ENCODE measurements at places on chromosomes 2 and 18.

DNA sequence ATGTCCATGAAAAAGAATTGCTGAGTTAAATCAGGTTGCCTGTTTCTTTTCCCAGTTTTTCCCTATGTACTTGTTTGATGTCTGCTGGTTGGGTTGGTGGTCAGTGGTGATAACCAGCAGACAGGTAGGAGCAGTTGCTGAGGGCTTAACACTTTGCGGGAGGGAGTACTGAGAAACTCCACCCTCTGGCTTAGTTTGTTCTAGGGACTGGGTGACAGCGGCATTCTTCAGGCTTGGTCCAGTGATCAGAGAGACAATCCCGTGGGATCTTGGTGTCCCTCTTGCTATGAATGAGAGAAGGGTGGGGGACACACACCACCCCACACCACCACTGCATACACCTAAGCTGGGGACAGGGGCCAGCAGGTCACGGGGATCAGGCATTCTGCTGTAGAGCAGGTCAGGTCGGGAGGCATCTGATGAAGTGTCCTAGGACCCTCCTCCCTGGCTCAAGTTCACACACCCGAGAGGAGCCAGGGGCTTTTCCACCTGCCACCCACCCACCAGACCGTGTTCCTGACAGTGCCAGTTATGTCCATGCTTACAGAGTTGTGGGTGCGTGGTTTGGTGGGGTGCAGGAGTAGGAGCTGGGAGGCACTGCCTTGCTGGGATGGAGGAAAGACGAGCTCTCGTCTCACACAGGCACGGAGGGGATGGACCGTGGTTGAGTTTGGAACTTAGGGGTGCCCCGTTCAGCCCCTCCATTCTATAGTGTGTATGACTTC is 21.3 kb upstream of the ALLC start:
- no peak for DNase-seq

- no peak for DNase-seq
Observed at GRCh38 chr18:28032177-28032576, 144.8 kb downstream of the CDH2 start.

- no peak for DNase-seq
Observed at GRCh38 chr2:55947752-55948151, 24.2 kb upstream of the EFEMP1 start.

GRCh38 chr2:39772086-39772811 is 6.8 kb downstream of the THUMPD2 start:
- DNase-seq = no peak

DNA sequence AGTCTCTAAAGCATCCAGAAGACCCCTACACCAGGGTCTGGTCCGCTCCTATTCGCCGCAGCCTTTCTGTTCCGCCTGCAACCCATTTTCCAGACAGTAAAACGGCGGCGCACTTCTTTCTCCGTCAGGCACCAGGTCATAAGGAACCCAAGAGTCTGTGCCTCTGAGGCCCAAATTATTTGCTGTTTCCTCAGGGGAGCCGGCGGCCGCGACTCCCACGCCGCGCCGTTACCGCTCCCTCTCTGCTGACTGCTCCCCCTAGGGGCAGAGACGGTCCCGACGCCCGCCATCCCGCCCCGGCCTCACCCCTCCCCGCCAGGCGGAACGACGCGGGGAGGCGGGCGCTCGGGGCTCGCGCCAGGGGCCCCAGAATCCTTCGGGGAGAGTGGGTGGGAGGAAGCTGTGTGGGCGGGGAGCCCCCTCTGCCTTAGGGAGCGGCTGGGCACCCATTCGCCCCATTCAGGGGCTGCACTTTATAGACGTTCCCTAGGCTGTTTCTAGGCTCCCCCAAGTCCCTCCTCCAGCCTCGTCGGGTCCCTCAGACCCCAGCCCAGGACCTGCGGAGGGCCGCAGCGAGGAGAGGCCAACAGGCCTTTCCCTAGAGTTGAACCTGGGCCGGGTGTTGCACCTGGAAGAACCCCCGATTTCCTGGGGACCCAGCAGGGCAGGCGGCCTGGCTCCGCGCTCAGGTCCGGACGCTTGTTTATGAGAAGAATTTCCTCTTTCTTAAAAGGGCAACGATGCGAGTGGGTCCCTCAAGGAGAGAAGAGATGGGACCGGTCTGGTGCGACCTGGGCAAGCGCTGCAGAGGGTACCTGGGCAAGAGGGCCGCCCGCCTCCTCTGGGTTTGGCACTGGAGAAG is 3.6 kb upstream of the CTDSP1 start:
- DNase-seq = peak; percentile 95

GRCh38 chr2:169729274-169729605 is 4.4 kb upstream of the KLHL23 start:
- DNase-seq = no peak

GRCh38 chr2:223618172-223619035 is 16.2 kb upstream of the SCG2 start:
- no peak for DNase-seq

DNA sequence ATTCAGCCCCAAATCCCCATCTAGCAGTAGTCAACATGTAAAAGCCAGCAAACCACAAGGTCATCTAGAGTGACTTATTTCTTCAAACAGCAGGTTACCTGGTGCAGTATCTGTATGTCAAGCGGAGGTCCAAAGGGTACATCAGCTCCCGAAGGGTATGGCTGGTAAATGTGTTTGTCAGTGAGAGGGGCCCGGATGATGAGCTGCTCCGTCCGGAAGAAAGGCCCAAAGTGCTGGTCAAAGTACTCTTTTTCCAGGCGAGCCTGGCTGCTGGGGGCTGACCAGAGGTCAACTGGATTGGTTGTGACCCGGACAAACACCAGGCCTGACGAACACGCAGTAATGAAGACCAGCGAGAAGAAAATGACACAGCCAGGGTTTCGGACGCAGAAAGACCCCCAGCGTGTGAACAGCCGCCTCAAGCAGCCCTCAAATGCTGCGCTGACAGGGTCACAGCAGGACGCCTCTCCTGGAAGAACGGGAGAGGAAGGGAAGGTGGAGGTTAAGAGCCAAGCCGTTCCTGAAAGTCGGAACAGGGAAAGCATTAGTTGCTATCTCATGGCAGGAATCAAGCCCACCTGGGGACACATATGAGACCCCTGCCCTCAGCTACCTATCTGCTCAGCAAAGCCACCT is 30.0 kb downstream of the NPC1 start:
- no peak for DNase-seq

GRCh38 chr2:36469710-36470109 is 114.1 kb downstream of the CRIM1 start:
- DNase-seq = no peak

DNA sequence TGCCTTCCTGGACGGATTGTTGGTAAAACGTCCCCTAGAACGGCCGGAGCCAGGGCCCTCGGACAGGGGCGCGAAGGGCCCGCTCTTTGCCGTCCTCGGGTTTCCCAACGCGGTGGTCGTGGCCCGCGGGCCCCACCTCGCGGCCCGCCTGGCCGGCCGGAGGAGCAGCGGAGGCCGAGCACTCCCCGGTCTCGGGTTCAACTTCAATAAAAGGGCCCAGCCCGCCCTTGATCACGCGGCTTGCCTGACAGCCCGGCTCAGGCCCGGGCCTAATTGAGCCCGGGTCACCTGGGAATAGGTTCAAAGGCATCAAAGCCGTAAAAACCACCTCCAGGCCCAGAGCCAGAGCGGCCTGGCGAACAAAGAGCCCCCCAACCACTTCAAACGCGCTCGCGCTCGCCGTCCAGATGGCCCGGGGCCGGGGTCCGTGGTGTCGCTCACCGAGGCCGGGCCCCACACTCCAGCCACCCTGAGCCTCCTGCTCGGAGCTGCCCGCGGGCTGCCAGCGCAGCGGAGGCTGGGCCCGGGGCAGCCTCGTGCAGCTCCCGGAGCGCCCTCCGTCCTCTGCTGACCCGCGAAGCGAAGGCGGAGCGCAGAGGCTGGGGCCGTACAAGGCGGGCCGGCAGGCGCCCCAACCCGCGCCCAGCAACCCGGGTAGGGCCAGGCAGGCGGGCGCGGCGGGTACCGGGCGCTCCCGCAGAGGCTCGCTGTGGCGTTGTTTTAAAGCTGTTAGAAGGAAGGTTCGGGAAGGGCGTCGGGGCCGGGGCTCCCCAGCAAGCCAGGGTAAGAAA is 1.1 kb upstream of the TWIST2 start:
- DNase-seq = no peak

- no peak for DNase-seq
Observed at GRCh38 chr18:26637324-26637723, 89.0 kb upstream of the KCTD1 start.

DNA sequence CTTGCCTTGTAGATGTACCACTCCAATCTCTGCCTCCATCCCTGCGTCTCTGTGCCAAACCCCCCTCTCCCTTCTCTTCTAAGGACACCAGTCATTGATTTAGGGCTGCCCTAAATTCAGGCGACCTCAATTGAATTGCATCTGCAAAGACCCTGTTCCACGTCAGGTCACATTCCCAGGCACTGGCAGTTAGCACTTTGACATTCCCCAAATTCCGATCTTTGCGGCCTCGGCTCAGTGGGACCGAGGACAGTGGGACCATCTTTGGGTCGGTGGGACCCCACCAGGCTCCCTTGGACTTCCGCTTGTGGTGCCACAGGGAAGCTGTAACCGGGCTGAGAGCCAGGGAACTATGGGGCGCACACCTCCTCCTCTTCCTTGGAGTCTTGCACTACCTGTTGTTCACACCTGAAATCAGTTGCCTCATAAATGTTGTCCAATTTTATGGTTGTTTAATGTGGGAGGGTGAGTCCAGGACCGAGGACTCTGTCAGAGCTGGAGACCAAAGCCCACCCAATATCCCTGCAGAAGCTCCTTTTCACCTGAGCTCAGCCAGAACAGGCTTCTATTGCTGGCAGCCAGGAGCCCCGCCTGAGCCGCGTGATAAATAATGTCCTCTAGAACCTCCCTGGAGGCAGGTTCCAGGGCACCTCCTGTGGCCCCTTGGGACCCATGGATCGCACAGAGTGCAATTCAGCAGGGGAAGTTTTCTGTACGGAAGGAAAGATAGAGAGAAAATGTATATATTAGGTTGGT is 271.6 kb downstream of the EIPR1 start:
- DNase-seq = no peak

- DNase-seq = no peak
Observed at GRCh38 chr18:13433685-13434084, 215.1 kb downstream of the LDLRAD4 start.

DNA sequence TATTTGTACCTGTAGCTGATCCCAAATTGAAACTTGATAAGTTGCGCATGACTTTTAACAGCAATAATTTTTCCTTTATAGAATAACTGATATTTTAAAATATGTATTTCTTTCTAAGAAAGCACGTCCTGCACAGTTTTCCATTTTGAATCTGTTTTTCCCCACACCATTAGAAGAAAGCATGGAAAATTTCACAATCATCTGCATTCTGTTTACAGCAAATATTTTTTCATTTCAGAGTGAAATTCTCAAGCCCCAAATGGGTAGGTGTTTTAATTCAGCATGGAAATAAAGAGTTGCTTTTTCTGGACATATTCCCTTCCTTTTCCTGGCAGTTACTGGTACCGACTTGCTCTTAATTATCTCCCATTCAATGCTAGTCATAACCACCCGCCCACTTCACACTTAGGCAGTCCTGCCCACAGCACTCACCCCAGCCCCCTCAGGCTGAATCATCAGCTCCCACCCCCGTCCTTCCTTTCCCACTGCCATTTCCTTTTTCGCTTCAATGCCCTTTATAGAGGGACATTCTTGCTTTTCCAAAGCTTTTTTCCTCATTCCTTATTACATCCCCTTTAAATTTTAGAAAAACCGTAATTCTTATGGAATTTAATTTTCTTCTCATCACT is 89.2 kb upstream of the GLS start:
- DNase-seq = no peak

DNA sequence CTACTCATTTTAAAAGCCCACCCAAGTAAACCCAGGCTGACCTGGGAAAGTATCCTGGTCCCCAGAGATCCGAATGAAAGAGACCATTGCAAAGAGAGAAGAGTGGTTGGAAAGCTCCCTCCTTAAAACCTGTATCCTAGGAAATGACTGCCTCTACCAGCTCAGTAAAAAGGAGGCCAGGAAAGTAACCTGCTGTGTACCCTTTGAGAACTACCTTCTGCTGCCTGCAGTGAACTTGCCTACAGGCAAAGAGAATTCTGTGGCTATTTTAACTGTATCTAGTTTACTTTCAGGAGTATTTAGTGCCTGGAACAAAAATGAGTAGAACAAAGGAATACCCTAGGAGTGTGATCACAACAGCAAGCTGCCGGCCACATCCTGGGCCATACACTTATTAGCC is 641.7 kb upstream of the NRXN1 start:
- DNase-seq = no peak

DNA sequence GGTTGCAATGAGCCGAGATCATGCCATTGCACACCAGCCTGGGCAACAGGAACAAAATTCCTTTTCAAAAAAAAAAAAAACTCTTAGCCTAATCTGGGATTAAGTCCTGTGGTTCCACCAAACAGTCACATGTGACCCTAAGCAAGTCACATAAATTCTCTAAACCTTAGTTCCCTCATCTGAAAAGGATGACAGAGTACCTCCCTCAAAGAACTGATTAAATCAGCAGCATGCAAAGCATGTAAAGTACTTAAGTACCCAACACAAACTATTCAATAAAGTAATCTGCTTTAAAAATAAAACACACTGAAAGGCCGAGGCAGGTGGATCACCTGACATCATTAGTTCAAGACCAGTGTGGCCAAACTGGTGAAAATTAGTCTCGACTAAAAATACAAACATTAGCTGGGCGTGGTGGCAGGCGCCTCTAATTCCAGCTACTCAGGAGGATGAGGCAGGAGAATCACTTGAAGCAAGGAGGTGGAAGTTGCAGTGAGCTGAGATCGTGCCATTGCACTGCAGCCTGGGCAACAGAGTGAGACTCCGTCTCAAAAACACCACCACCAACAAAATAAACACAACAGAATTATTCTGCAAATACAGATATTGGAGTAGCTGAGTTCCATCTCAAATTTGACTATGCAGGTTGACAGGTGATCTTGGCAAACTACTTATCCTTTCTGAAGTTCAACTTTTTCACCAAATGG is 7.0 kb downstream of the USP34 start:
- DNase-seq = no peak

DNA sequence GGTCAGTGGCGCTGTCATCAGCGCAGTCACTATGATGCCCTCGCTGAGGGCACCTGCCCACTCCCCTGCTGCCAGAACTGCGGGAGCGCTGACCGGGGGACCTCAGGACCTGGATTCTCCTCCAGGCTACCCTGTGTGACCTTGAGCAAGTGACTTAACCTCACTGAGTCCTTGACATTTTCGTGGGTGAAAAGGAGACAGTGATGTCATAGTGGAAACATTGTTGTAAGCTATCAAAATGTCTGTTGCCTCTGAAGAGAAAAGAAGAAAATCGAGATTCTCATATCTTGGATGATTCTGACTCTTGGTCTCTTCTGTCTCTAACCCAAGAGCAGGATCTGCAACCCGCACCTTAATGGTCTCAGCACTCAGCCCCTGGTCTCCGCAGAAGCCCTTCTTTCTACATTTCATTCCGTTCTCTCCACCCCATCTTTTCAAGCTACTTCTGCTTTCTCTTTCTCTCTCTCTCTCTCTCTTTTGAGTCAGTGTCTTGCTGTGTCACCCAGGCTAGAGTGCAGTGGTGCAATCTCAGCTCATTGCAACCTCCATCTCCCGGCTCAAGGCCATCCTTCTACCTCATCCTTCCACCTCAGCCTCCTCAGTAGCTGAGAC is 978 bp upstream of the TUBA4A start:
- DNase-seq = peak; percentile 48
